ENCODE measurements at places on chromosomes 7 and 10.

DNA sequence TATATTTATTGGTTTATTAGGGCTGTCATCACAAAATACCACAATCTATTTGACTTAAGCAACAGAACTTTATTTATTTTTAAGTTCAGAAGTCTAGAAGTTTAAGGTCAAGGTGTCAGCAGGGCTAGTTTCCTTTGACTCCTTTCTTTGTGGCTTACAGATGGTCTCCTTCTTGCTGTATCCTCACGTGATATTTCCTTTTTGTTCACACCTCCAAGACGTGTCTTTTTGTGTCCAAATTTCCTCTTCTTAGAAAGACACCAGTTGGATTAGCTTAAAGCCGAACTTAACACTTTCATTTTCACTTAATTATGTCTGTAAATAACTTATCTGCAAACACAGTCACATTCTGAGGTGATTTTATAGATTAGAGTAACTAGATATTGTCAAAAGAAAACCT is 631.4 kb upstream of the POT1 start:
- H3K36me3 ChIP-seq: no peaks in the 10 kb centered on the region
- no peak overlapping the region for H3K27ac ChIP-seq
- H3K27me3 ChIP-seq: no peaks in the 10 kb centered on the region
- DNase-seq: no peak
- H3K4me3 ChIP-seq: no peak overlapping the region
- H3K4me1 ChIP-seq: no peaks in the 10 kb centered on the region

GRCh38 chr7:102286237-102287110 is at the start of gene SH2B2:
Gene SH2B2, plus strand, starts transcription at chr7:102286868. Its CDS starts 13,683 bp downstream, at chr7:102300551.
- H3K4me3 ChIP-seq: peak within 1 kb of the TSS; percentile 81
- peak within 1 kb of the TSS; percentile 92 for H3K27ac ChIP-seq
- H3K27me3 ChIP-seq: no peaks in the 10 kb centered on the region
- no peaks in the 10 kb centered on the region for H3K36me3 ChIP-seq

- no peaks in the 10 kb centered on the region for H3K4me1 ChIP-seq
- no peaks in the 10 kb centered on the region for H3K36me3 ChIP-seq
- H3K27ac ChIP-seq: no peak overlapping the region
- no peak overlapping the region for H3K4me3 ChIP-seq
- no peak for DNase-seq
- H3K27me3 ChIP-seq: no peaks in the 10 kb centered on the region
These were observed 500.5 kb upstream of the LRRN3 start for GRCh38 chr7:110590415-110590814.

DNA sequence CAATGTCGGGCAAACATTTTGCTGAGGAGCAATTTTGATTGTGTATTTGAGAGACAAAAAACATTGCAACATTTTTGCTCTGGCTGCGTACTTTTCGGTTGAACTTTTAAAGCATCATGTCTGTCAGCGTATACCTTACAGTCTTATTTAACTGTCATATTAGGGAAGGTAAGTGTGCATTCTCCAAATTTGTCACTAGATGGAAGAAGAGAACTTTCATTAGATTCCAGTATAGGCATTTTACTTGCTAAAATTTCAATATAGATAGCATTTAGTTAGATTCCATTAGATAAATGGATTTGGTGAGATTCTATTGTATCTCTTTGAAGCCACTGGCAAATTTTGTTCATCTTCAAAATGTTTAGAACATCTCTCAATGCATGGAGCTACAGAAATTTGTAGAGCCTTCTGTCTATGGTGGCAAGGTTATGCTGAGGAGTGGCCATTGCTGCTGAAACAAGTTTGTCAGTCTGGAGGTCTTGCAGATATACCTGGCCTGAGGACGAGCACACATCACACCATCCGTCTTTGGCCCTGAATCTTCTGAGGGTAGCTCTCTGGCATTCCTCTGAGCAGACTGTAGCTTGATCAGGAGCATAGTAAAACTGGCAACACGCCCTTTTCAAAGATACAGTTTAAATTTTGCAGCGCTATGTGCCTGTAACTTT is 437.5 kb upstream of the MBL2 start:
- no peaks in the 10 kb centered on the region for H3K27me3 ChIP-seq
- H3K4me1 ChIP-seq: no peaks in the 10 kb centered on the region
- DNase-seq: no peak
- no peak overlapping the region for H3K4me3 ChIP-seq

GRCh38 chr10:24086296-24087086 is 122.4 kb upstream of the KIAA1217 start:
- H3K4me1 ChIP-seq: no peaks in the 10 kb centered on the region
- H3K36me3 ChIP-seq: no peaks in the 10 kb centered on the region
- no peak overlapping the region for H3K27ac ChIP-seq
- DNase-seq: no peak

DNA sequence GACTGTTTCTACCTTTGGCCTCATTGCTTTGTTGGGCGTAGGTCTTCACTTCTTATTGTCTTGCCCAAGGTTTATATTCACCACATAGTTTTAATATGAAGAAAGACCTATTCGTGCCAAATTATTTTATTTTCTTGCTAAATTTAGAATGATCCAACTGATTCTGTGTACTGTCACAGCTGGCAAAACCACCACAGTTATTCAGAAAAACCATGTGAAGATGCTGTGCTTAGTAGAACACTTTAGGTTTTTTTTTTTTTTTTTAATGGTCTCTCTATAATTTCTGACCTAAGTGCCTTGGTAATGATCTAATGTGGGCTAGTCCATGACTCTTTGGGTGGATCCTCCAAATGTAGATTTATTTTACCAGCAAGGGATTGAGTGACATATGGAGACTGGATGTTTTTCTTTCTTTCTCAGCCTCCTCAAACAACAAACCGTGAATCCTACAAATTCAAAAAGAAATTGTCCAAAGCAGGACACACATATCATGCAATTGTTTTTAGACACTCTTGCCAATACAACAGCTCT is 243.8 kb downstream of the DYNC1I1 start:
- DNase-seq: no peak
- no peaks in the 10 kb centered on the region for H3K27me3 ChIP-seq
- H3K36me3 ChIP-seq: no peaks in the 10 kb centered on the region
- no peaks in the 10 kb centered on the region for H3K4me1 ChIP-seq
- H3K27ac ChIP-seq: no peak overlapping the region
- H3K4me3 ChIP-seq: no peak overlapping the region

DNA sequence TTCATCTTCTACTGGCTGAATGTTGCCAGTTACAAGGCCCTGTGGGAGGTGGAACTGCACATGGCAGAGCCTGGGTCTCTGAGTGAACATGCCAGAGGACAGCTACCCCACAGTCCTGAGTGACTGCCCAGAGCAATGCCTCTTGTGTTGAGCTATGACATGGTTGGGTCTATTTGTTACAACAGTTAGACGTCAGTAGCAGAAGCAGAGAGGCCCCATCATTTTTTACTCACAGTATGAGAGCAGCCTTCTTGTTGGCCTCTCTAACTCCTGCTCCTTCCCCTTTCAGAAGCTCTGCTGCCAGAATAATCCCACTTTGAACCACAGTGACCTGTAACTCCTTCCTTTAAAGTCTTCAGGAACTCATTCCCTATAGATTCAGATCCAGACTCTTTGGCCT is 30.8 kb upstream of the NRP1 start:
- no peak overlapping the region for H3K4me3 ChIP-seq
- H3K27ac ChIP-seq: no peak overlapping the region
- H3K36me3 ChIP-seq: no peaks in the 10 kb centered on the region

DNA sequence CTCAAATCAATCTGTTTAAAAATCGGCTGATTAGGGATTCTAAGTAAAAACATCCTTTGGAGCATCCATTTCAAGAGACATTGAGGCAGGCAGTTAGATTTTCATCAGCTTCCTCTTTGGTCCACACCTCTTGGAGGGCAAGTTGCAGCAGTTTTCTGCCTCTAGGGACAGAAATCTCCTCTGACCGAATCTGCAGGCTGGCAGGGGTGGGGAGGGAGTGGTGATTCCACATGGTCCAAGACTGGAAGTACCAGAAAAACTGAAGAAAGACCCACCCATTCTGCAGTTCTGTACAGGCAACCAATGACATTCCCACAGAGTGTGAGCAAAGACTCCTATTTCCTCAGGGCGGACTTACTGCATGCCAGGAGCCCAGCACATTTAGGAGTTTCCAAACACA is 29.0 kb downstream of the FGFBP3 start:
- H3K27ac ChIP-seq: no peak overlapping the region
- H3K4me1 ChIP-seq: peaks cover 6% of the 10 kb centered on the region
- H3K27me3 ChIP-seq: no peaks in the 10 kb centered on the region
- no peaks in the 10 kb centered on the region for H3K36me3 ChIP-seq

- peak within 1 kb of the TSS; percentile 77 for H3K4me3 ChIP-seq
- peaks cover 16% of the 10 kb centered on the region for H3K4me1 ChIP-seq
- H3K36me3 ChIP-seq: no peaks in the 10 kb centered on the region
These were observed at the start of gene FAM13C for GRCh38 chr10:59362144-59362958. Gene FAM13C, minus strand, starts transcription at chr10:59362549. Its CDS starts 89 bp downstream, at chr10:59362460.

DNA sequence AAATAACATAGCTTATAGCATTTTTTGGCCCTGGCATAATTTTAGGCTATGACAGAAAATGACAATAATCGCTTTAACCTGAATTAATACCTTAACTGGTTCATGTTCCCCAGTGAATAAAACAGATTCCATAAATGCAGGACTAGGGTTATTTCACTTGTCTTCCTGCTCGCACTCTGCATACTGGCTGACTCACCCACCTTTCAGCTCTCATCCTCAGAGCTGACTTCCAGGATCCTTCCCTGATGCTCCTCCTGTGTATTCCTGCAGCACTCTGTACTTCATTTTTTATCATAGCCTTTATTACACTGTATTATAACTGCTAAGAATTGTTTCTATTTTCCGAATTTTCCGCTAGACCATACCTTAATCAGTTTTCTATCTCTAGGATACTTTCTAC is 123.7 kb downstream of the AVL9 start:
- no peaks in the 10 kb centered on the region for H3K27me3 ChIP-seq
- DNase-seq: no peak
- H3K27ac ChIP-seq: no peak overlapping the region
- H3K36me3 ChIP-seq: no peaks in the 10 kb centered on the region
- no peak overlapping the region for H3K4me3 ChIP-seq
